ENCODE measurements at places on chromosomes 16 and 17. TPM values are rescaled to one million over a fixed set of nuclear protein-coding genes. Genes with fewer than 3 reads are reported as not detected.

DNA sequence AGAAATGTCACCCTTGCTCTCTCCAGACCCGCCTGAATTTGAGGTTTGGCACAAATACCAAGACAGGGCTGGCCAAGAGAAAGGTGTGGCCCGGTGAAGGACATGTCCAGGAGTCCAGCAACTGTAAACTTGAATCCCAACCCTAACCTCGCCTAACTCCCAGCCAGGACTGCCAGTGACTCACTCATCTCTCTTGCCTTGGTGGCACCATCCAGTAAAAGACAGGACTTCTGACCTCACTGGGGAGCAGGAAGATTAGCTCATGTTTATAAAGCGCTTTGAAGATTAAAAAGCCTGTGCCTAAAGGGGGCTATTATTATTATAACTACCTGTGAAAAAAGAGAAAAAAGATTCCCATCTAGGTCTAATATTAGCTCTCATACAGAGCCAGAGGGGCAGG is 335.3 kb downstream of the SOX9 start:
- no peaks in the 10 kb centered on the region for H3K36me3 ChIP-seq
- H3K4me1 ChIP-seq = no peaks in the 10 kb centered on the region
- no peak overlapping the region for H3K27ac ChIP-seq
- H3K27me3 ChIP-seq = peaks cover 2% of the 10 kb centered on the region
- no peak overlapping the region for H3K4me3 ChIP-seq

GRCh38 chr16:88951989-88952388 is 25.0 kb downstream of the CBFA2T3 start:
- no peak overlapping the region for H3K4me3 ChIP-seq
- H3K27ac ChIP-seq = no peak overlapping the region
- no peaks in the 10 kb centered on the region for H3K27me3 ChIP-seq
- no peaks in the 10 kb centered on the region for H3K36me3 ChIP-seq
- no peak for DNase-seq
- no peaks in the 10 kb centered on the region for H3K4me1 ChIP-seq

DNA sequence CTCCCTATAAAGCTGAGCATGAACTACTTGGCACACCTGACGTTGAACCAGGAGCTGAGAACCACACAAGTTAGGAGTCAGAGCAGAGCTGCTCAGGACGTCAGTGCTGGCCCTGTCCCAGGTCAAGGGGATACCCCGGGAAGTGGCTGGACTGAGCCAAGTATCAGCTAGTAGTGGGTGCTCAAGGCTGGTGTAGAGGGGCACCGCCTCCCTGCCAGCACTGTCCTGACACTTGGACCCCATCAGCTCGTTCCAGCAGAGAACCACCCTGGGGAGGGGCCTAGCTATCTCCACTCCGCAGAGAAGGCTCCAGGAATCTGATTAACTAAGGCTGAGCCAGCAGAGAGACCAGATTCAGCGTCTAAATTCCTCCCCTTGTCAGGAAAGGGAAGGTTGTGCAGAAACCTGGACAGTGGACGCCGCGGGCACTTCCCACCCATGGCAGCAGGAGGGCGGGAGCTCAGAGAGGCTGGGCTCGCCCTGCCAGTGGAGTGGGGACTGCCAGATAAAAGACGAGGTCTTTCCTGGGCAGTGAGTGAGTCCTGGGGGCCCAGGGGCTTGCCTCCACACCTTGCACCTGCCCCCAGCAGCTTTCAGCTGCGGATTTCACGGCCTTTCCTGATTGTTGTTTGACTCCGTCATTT is 21.0 kb downstream of the C16orf90 start:
- no peak overlapping the region for H3K27ac ChIP-seq
- DNase-seq = no peak
- H3K36me3 ChIP-seq = peaks cover 4% of the 10 kb centered on the region
- H3K4me1 ChIP-seq = peaks cover 30% of the 10 kb centered on the region
- H3K27me3 ChIP-seq = no peaks in the 10 kb centered on the region

GRCh38 chr16:3481696-3482658 is 13.3 kb downstream of the C16orf90 start:
- no peaks in the 10 kb centered on the region for H3K27me3 ChIP-seq
- H3K4me1 ChIP-seq = peaks cover 6% of the 10 kb centered on the region
- no peak for DNase-seq
- no peak overlapping the region for H3K4me3 ChIP-seq

SPECC1 gene
- polyA plus RNA-seq = 2.1 TPM

PRDM7 gene
- polyA plus RNA-seq = not detected

GRCh38 chr16:88773812-88774291 is 11.2 kb downstream of the PIEZO1 start:
- no peak overlapping the region for H3K4me3 ChIP-seq
- no peak overlapping the region for H3K27ac ChIP-seq
- H3K36me3 ChIP-seq = no peaks in the 10 kb centered on the region
- no peaks in the 10 kb centered on the region for H3K27me3 ChIP-seq
- peaks cover 10% of the 10 kb centered on the region for H3K4me1 ChIP-seq

- DNase-seq = peak; percentile 62
- no peaks in the 10 kb centered on the region for H3K27me3 ChIP-seq
- H3K4me3 ChIP-seq = no peak overlapping the region
Observed at GRCh38 chr16:1363501-1364041, 11.8 kb downstream of the GNPTG start.

- H3K4me1 ChIP-seq = no peaks in the 10 kb centered on the region
- H3K36me3 ChIP-seq = no peaks in the 10 kb centered on the region
- H3K27ac ChIP-seq = no peak overlapping the region
- H3K4me3 ChIP-seq = no peak overlapping the region
- peaks cover 25% of the 10 kb centered on the region for H3K27me3 ChIP-seq
Observed at GRCh38 chr17:48517478-48517877, 13.3 kb downstream of the HOXB1 start.

All from psoas muscle (tissue), 8 donors.